ENCODE measurements at places on chromosomes 5 and 9. TPM values are rescaled to one million over a fixed set of nuclear protein-coding genes. Genes with fewer than 3 reads are reported as not detected.
A peak's percentile ranks its signal among the peaks of the same experiment; 100 is the strongest.

DBH gene
- polyA plus RNA-seq: 0.90 TPM

SPATA31A3 gene
- not detected for polyA plus RNA-seq

WDR38 gene
- 0.22 TPM for polyA plus RNA-seq

MAST4 gene
- 19.7 TPM for polyA plus RNA-seq

FOXI1 gene
- polyA plus RNA-seq: 4.8 TPM

SHB gene
- polyA plus RNA-seq: 14.1 TPM

PCDHGB6 gene
- 7.3 TPM for polyA plus RNA-seq

SPINK4 gene
- not detected for polyA plus RNA-seq

IFNK gene
- not detected for polyA plus RNA-seq

NDST1 gene
- 54.9 TPM for polyA plus RNA-seq

XPA gene
- polyA plus RNA-seq: 46.7 TPM

GAS1 gene
- polyA plus RNA-seq: 55.3 TPM

DNA sequence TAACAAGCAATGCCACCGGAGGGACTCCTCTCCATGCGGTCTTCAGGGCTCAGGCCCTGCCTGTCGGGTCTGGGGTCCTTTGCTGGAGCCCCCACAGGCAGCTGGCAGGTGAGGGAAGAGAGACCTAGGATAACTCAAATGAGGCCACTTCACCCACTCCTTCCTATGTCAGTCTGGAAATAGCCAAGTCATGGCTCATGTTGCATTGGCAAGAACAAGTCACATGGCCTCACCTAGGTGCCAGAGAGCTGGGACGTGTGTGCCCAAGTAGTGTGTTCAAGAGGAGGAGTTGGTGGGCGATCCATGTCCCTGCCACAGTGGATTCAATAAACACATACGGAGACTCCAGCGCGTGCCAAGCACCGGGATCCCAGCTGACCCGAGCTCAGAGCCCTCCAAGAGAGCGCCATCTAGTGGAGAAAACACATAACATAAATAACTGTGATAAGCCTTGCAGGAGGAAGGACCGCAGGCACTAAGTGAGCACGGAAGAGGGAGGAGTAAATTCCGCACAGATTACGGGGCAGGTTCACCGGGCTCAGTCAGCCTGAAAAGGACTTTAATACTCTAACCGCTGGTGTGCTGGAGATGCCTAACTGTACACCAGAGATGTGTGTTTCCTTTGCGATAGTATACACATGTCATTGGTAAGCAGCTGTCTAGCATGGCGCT, 580.8 kb downstream of the CCDC171 start:
- peak; percentile 39 for DNase-seq

DNA sequence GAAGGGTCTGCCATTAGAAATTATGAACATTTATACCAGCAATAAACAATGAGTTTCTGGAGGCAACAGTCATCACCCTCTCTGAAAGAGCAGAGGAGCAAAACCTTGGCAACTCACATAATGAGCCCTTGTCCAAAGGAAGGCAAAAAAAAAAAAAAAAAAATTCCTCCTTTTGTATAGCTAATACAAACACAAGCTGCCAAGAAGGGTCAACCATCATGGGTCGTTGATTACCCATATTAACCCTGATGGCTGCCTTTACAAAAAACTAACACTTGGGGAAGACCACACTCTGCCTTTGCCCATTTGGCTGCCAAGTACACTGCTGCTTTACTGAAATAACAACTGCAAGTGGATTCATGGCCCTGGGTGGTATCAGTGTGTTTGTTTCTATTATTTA, 272.7 kb downstream of the ADAMTSL1 start:
- DNase-seq: no peak

DNA sequence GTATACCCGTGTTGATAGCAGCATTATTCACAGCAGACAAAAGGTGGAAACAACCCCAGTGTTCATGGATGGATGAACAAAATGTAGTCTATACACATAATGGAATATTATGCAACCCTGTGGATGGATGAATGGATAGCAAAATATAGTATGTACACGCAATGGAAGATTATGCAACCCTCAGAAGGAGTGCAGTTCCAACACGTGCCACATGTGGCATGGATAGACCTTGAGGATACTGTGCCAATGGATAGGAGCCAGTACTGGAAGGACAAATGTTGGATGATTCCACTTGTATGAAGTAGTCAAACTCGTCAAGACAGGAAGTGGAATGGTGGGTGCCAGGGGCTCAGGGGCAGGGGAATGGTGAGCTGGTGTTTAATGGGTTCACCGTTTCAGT, 44.9 kb downstream of the PLEKHG4B start:
- no peak for DNase-seq

- DNase-seq: no peak
These were observed 5.7 kb downstream of the PHF2 start for GRCh38 chr9:93582115-93582514.

DNA sequence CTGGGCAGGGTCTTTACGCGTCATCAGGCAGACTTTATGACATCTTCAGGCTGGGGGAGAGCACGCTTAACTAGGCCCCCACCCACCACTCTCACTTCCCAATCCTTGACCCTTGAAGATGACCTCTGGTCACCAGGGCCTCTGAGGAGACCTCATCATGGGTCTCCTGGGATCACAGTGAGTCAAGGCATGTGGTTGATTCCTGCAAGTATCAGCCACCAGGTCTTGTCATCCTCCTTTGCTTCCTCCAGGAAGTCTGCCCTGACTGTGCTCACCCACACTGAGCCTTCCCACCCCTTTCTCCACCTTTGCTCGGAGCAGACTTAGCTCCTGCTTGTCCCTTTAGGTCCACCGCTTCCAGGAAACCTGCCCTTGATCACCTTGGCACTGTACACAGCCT, 17.3 kb downstream of the ODF2 start:
- no peak for DNase-seq

- no peak for DNase-seq
These were observed 72.4 kb downstream of the NNT start for GRCh38 chr5:43675357-43675756.

GRCh38 chr9:137236238-137236935, 4.7 kb upstream of the TUBB4B start:
- DNase-seq: peak; percentile 84

- DNase-seq: no peak
These were observed 33.5 kb downstream of the PRKACG start for GRCh38 chr9:68980341-68980914.

GRCh38 chr9:81798606-81799005, 109.3 kb upstream of the TLE1 start:
- DNase-seq: no peak

GRCh38 chr5:17730421-17730820, 96.2 kb downstream of the TAF11L14 start:
- DNase-seq: no peak

DNA sequence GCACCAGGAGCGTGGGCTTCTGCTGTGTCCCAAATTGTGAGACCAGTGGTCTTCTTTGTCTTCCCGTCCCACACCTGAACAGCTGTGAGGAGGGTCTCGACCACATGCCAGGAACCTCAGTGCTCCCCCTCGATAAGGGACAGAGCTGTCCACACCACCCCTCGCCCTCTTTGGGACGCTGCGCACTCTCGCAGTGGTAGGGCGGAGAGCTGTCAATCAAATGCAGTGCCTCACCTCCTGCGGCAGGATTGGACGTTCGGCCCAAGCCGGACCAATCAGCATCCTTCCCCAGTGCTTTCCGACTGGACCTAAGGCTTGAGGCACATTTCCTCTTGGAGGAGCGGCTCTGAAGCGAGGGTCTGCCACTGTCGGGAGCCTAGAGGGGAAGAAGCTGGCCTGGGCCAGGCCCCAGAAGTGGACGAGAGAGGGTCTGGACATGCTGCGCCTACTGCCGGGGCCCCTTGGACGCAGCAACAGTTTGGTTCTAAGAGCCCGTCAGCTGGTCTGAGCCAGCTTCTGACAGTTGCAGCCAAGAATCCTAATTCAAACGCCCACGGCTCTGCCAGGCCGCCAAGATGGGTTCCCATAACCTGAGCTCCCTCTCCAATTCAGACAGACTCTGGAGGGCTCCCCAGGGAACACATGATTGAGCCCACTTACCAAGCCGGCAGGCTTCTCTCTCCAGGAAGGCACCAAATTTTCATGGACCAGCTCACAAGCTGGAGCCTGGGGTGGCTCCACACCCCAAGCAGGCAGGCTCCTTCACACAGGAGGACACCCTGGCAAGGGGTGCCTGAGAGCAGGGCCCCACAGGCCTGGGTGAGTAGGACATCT, 28.1 kb upstream of the ADAMTS2 start:
- DNase-seq: no peak

- peak; percentile 46 for DNase-seq
These were observed 28.3 kb upstream of the DENND4C start for GRCh38 chr9:19201899-19202891.

DNA sequence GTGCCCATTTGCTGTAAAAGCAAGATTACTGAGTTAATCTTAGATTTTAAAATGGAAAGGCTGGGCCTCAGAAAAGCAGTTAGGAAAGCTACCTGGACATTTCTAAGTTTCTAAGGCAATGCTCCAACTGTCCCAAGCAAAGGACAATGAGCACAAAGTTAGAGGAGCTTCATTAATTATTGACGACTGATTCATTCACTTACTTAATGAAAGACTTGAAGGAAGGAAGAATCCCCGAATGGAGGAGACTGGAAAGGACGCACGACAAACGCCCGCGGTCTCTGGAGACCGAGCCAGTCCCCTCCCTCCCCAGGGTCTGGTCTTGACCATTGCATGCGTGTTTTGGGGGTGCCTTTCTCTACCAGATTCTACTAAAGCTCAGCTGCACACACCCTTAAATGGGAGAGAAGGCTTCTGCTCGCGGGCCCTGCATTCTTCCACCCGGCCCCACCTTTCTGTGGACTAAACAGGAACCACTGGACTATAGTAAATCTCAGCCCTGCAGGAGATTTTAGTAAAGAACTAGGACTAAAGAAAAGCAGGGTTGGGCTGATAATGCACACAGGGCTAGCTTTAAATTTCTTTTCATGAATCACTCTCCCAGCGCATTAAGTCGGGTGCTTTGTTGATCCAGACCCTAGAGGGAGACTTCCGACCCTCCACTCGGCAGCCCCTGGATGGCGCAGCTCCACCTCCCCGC, 44.8 kb downstream of the CTSL start:
- DNase-seq: no peak

DNA sequence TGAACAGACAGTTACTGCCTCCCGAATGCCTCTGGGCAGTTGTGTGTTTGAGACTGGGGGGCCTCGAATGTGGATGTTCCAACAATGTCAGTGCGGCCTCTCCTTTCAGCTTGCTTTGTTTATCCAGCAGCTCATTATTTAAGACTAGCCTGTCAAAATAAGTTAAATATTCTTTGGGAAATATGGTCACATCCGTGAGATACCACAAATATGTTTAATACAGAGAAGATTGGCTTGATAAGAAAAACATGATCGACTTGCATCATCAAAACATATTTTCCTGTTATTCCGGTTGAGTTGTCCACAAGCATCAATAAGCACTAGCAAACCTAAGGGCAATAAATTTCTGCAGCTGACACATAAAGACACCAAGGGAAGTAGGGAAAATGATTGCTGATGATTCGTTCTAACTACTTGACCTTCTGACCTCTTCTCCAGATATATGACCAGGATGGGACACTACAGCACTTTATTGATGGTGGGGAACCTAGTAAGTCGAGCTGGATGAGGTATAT, 66.5 kb downstream of the PRDM6 start:
- DNase-seq: no peak

GRCh38 chr5:61200582-61201155, 38.4 kb upstream of the SMIM15 start:
- DNase-seq: no peak

GRCh38 chr9:129757045-129757444, 4.2 kb upstream of the PTGES start:
- no peak for DNase-seq

DNA sequence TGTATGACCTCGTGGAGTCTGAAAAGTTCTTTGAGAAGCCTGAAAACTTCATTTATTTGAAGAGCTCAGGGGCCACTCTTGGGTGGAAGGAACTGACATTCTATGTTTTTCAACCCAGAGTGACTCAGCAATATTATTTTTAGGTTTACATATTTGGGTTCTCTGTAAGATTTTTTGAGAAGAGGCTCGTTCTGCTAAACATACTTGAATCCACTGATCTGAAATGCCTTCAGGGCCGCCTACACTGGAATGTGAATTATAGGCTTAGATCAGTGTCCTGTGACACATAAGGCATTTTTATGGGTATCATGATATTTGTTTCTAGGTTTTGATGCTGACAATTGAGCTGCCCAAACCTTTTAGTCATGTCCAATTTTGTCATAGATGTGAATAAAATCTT, 86.2 kb downstream of the PSAT1 start:
- DNase-seq: no peak

- no peak for DNase-seq
These were observed 446.9 kb upstream of the CLINT1 start for GRCh38 chr5:158305861-158306260.

DNA sequence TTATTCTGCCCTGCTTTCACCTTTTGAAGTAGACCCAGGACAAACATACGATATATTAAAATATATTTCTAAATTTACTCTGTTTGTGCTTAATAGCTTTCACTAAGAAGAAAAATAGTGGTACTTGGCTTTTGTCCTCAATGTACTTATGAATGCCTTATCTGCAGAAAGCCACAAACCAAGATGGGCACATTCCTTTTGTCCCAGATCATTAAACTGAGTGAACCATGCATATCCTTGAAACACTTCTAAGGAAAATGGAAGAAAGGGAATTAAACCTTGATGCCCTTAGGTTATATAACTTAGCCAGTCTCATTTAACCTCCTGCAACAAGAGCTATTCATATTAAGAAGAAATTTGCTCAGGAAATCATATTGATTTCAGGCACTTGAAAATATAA, 553.8 kb upstream of the CDH9 start:
- peak; percentile 4 for DNase-seq

DNA sequence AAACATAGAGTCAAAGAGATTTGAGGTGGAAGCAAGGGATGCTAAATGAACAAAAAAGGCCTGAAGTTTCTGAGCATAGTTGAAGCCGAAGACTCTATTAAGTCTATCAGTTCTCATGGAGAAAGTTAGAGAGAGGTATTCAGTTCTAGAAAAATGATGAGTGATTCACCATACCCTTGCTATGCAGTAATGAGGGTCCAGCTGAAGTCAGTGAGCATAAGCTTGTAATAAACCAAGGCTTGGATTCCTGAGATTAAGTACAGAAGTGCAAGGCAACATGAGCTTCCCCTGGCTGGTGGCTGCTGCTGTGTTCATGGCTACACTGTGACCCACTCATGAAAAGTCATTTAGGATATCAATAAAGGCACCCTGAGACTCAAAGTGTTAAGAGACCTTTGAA, 129.7 kb upstream of the MTAP start:
- DNase-seq: no peak

DNA sequence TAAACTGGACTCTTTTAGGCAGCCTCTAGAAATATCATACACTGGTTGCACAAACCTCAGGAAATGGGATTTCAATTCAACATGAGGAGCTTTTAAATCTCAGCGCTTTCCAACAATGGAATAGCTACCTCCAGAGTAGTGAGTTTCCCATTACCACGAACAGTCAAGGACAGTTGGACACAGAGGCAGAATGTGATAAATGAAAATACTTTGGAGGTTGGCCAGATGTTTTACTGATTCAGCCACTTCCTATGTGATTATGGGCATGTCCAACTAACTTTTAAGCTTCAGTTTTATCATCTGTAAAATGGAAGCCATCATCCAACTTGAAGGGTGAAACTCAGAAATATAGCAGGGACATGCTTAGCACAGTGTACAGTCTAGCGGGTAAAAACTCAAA, 2.1 kb downstream of the FBXW2 start:
- no peak for DNase-seq
